ENCODE measurements at places on chromosomes 5 and 9. TPM values are rescaled to one million over a fixed set of nuclear protein-coding genes. Genes with fewer than 3 reads are reported as not detected.

Gene KIF4B
- total RNA-seq: not detected

Gene POU5F2
- total RNA-seq: 0.61 TPM

Gene PCDHB3
- total RNA-seq: 0.29 TPM

Gene THG1L
- total RNA-seq: 13.5 TPM

Gene LCP2
- total RNA-seq: not detected

Gene HNRNPH1
- total RNA-seq: 481 TPM

Gene SOHLH1
- total RNA-seq: not detected

Gene ADAMTS13
- 5.2 TPM for total RNA-seq

Gene SLC34A3
- total RNA-seq: not detected

Gene SELENOP
- 29.8 TPM for total RNA-seq

Gene CCNI2
- not detected for total RNA-seq

Gene CACNA1B
- total RNA-seq: under 0.01 TPM

Gene IL13
- not detected for total RNA-seq

GRCh38 chr9:126002476-126003350 is 255.5 kb downstream of the PBX3 start:
- no peak for DNase-seq

GRCh38 chr9:77455312-77455927 is 192.7 kb downstream of the GNA14 start:
- DNase-seq: peak; percentile 36

DNA sequence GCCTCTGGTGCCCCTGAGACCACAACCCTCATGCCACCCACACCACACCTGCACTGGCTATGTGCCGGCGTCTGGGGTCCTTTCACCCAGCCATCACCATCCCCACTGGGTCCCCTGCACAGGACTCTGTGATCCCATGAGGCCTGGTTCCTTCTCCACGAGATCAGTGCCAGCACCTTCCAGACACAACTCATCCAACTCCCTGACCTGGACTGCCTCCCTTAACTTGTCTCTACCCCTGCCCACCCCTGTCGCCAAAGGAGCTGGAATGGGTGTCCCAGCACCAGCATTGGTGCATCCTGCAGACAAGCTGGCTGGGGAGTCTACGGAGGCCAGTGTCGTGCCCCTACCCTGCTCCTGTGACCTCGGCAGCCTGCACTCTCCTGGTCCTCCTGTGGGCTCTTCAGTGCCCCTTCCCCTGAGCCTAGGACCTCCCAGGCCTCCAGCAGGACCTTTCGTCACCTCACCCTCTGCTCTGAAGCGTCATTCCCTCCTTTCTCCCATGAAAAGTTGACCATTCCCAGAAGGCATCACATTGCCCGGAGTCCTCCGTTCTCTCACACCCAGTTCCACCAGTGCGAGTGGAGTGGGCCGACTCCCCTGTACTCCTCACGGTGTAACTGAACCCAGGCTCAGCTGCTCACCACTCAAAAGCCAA is 87.7 kb downstream of the NSUN2 start:
- no peak for DNase-seq

- no peak for DNase-seq
Observed at GRCh38 chr5:114418176-114419066, 56.6 kb downstream of the KCNN2 start.

GRCh38 chr9:108885643-108886348 is 23.7 kb downstream of the ACTL7A start:
- peak; percentile 80 for DNase-seq

DNA sequence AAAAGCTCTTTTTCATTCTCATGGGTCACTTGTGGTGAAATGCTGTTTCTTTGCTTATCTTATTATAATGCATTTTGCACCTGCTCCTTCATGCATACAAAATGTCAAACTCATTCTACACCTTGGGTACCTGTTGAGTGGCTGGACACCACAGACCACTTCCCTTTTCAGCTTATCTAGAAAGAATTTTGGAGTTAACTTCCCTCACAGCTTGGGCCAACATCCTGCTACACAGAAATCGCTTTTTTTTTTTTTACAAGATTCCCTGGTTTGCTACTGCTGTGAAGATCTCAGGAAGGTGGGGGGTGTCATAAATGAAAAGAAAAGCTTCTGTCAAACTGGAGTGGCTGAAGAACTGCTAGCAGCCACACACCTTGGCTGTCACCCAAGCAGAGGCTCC is 2.6 kb downstream of the REXO4 start:
- no peak for DNase-seq

DNA sequence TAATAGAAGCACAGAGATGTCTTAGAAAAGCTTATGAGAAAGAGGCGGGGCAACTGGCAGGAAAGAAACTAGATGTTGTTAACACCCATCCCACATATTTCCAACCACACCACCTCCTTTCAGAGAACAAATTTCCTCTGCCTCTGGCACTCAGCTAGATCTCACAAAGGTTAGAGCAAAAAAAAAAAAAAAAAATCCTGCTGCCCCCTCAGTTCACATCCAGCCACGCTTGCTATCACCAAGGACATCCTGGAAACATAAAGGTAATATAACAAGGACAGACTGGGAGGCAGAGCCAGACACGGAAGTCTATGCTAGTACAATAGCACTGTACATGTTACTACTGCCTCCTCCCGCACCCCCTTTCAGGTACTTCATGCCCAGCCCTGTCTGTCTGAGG is 238.0 kb upstream of the PTGER4 start:
- DNase-seq: no peak

- no peak for DNase-seq
Observed at GRCh38 chr5:53179691-53180090, 70.1 kb upstream of the MOCS2 start.

DNA sequence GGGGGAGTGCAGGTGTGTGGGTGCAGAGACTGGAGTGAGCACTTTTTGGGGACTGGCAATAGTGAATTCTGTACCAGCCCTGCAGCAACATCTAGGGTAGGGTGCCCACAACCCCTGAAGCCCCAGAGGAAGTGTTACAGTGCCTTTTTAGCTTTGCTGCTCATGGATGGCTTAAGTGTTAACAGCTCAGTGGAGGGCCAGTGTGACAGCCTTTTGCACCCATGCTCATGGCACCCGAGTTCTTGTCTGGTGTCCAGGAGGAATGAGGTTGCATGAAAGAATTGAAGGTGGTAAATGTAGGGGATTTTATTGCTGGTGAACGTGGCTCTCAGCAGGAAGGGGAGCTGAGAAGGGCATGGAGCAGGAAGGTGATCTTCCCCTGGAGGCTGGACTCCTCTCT is 107.3 kb downstream of the MRPL36 start:
- no peak for DNase-seq

GRCh38 chr5:2095011-2095410 is 212.3 kb upstream of the IRX4 start:
- no peak for DNase-seq

GRCh38 chr5:50853151-50853550 is 186.7 kb downstream of the PARP8 start:
- DNase-seq: no peak

GRCh38 chr5:15535938-15536337 is 36.0 kb downstream of the FBXL7 start:
- DNase-seq: no peak

- peak; percentile 6 for DNase-seq
Observed at GRCh38 chr5:103800741-103801495, 238.3 kb upstream of the NUDT12 start.

- no peak for DNase-seq
Observed at GRCh38 chr9:33638391-33638915, 114.4 kb downstream of the ANKRD18B start.

DNA sequence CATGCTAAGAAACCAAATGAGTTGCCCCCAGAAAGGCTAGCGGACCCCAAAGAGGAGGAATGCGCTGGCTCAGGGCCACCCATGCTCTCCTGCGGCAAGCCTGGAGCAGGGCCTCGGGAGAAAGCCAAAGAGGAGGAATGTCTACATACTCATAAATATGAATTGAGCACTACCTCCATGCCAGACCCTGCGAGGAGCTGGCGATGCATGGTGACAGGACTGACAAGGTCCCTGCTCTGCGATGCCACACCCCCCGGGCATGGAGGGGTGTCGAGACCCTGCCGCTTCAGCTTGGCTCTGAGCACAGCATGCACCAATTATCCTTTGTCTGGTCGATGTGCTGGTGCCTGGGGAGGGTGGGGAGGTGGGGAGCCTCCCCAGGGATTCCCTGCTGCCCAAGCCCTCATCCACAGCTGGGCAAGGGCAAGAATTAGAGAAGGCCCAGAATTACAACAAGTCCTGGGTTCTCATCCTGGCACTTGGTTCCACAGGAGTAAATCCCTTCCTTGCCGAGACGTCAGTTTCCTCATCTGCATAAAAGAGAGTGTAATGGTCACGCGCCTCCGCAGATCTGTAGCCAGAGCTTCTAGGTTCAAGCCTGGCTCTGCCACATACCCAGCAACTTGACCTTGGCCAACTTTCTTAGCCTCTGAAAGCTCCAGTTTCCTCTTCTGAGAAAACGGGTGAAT is 74.4 kb downstream of the FAM114A2 start:
- DNase-seq: no peak

DNA sequence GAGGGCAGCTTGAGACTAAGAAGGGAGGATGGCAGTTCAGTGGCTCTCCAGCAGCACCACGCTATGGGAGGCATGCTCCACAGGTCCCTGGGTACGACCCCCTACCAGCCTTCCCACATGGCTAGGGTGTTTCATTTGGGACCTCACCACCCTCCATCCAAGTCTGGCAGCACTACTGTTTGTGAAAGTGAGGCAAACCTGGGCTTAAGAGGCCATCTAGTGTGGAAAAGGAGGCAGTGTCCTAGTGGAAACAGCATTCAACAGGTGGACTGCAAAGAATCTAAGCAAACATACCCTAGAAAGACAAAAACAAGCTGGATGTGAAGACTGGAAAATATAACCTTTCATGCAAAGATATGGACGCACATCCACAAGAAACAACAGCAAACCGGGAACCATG is 4.8 kb upstream of the C5orf47 start:
- DNase-seq: no peak

GRCh38 chr9:36141288-36141687 is 4.8 kb downstream of the GLIPR2 start:
- peak; percentile 25 for DNase-seq

GRCh38 chr5:68243681-68244080 is 28.1 kb downstream of the PIK3R1 start:
- no peak for DNase-seq

DNA sequence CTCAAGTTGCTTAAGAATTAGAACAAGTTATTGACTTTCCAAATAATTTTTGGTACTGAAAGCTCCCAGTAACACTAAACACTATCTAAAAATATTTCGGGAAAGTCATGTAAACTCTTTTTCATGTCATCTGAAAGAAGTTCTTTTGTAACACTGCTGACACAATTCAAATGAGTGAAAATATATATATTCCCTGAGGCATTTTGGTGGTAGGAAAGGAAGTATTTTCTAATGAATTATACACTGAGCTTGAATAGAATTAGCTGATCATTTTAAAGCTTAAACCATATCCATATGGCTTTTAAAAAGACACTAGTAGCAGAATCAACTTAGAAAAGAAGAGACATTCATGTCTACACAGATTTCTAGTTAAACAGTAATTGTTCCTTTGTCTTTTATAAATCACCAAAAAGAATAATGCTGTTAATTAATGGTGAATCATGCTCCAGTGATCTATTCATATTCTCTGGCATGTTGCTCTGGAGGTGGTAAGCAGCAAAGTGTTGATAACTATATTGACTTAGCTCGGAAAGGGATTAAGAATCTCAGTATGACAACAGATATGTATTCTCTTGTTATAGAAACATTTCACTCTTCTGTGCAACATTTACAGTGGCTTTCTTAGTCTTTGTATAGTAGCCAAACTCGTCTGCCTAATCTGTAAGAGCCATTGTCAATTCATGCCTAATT is 27.4 kb upstream of the RFX3 start:
- no peak for DNase-seq

DNA sequence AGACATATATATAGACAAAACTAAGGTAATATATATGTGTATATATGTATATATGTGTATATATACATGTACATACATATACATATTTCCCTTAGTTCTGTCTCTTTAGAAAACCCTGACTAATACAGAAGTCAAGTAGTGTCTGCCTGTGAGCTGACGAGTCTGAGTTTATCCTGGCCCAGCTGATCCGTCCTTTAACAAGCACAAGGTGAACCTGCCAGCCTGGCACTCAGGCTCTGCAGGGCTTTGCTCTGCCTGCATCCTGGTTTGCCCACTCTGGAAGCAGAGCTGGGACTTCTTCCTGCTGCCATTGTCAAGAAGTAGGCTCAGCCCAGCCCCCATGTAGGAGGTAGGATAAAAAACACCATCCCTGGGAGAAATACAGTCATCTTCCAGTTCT is 388.0 kb downstream of the ICE1 start:
- DNase-seq: no peak

DNA sequence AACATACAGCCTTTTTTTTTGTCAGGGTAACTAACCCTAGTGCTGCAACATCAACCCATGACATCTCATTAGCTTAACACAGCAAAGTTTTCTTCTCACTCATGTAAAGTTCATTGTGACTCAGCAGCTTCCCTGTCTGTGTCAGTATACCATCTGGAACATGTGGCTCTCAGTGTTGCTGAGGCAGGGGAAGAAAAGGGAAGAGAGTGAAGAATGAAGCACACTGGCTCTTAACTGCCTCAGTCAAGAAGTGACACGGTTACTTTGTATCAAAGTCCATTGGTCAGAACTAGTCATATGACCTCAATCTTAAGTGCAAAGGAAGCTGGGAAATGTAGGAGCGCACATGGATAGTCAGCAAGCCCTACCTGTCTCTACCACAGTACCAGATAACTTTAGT is 185.0 kb upstream of the ELL2 start:
- peak; percentile 81 for DNase-seq

All from mammary epithelial cell (primary cell).